ENCODE measurements at places on chromosomes 3 and 15. TPM values are rescaled to one million over a fixed set of nuclear protein-coding genes. Genes with fewer than 3 reads are reported as not detected.

Gene PCSK6
- 84.1 TPM for total RNA-seq

Gene MCCC1
- total RNA-seq: 54.6 TPM

- H3K36me3 ChIP-seq: no peaks in the 10 kb centered on the region
- H3K4me3 ChIP-seq: peak overlapping the region; percentile 60
- peak overlapping the region; percentile 93 for H3K27ac ChIP-seq
- H3K27me3 ChIP-seq: no peaks in the 10 kb centered on the region
- H3K4me1 ChIP-seq: no peaks in the 10 kb centered on the region
These were observed 2.4 kb downstream of the ADAMTS9 start for GRCh38 chr3:64685331-64685799.

Gene GASK1A
- total RNA-seq: 4.7 TPM

DNA sequence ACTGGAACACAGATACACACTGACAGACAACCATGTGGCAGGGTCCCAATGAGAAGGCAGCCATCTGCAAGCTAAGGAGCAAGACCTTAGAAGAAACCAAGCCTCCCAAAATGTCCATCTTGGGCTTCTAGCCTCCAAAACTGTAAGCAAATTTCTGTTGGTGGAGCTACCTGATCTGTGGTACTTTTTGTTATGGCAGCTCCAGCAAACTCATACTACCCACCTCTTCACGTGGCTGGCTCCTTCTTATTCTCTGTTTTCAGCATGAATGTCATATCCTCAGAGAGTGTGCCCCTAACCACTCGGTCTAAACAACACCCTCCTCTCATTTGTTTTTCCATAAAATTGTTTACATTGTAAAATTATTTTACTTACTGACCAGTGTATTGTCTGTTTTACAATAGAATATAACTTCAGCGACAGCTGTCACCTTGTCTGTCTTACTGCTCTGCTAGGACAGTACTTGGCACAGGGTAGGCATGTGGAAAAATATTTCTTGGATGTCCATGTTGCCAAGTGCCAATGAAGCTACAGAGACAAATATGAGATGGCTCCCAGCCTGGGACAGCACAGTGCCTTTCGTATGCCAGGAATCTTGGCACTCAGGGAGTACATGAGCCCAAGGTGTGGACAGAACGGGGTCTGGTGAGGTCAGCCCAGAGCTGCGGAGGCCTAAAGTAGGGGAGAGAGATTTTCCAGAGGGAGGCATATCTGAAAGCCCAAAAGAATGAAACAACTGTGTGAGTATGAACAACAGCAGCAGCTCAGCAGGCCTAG is 17.4 kb upstream of the SLC25A36 start:
- no peaks in the 10 kb centered on the region for H3K4me1 ChIP-seq
- H3K27ac ChIP-seq: no peak overlapping the region
- H3K27me3 ChIP-seq: no peaks in the 10 kb centered on the region
- peak; percentile 51 for DNase-seq
- H3K36me3 ChIP-seq: no peaks in the 10 kb centered on the region
- H3K4me3 ChIP-seq: no peak overlapping the region

DNA sequence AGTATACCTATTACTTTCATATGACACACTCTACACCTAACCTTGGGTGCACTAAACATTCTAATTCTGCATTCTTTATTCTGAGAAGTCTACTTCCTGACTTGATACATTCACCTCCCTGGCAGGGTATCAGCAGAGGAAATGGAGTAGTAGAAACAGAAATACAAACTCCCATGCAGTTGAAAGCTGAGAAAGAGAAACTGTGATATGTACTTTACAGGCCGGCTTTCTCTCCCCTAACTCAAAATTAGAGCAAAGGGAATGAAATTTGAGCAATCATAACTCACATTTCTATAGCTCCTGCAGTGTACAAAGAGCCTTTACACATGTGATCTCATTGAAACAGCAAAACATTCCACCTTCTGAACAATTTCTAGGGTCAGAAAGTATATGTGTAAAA is 135.5 kb upstream of the COL8A1 start:
- H3K27ac ChIP-seq: no peak overlapping the region
- H3K4me1 ChIP-seq: no peaks in the 10 kb centered on the region
- H3K4me3 ChIP-seq: no peak overlapping the region
- no peaks in the 10 kb centered on the region for H3K27me3 ChIP-seq

DNA sequence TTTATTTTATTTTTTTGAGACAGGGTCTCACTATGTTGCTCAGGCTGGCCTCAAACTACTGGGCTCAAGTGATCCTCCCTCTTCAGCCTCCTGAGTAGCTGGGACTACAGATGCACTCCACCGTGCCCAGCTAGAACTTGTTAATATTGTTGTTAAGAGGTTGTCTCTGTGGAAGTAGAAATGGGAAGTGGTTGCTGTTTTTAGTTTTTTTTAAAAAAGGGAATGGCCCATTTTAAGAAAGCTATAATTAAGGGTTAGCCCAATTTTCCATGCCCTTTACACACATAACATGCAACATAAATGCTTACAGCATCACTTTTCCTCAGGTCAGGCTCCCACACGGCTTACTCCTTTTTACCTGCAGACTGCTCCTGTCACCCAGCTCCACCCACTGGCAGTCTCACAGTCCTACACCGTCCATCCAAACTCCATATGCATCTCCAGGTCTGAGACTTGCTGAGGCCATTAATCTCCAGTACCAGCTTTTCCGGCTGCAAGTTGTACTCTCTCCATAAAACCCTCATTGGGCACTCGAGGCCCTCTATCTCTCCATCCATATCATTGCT is 19.8 kb downstream of the MORC1 start:
- no peak overlapping the region for H3K27ac ChIP-seq
- peak; percentile 7 for DNase-seq
- no peaks in the 10 kb centered on the region for H3K36me3 ChIP-seq
- no peak overlapping the region for H3K4me3 ChIP-seq
- no peaks in the 10 kb centered on the region for H3K4me1 ChIP-seq

GRCh38 chr3:50873376-50874157 is 198.8 kb downstream of the DOCK3 start:
- no peaks in the 10 kb centered on the region for H3K4me1 ChIP-seq
- H3K4me3 ChIP-seq: no peak overlapping the region
- no peaks in the 10 kb centered on the region for H3K27me3 ChIP-seq
- no peak overlapping the region for H3K27ac ChIP-seq
- H3K36me3 ChIP-seq: no peaks in the 10 kb centered on the region
- DNase-seq: no peak

- no peak overlapping the region for H3K4me3 ChIP-seq
- H3K36me3 ChIP-seq: no peaks in the 10 kb centered on the region
- no peak for DNase-seq
- H3K27me3 ChIP-seq: no peaks in the 10 kb centered on the region
These were observed 27.0 kb upstream of the SSR3 start for GRCh38 chr3:156581954-156582353.

Gene MME
- total RNA-seq: 56.3 TPM

DNA sequence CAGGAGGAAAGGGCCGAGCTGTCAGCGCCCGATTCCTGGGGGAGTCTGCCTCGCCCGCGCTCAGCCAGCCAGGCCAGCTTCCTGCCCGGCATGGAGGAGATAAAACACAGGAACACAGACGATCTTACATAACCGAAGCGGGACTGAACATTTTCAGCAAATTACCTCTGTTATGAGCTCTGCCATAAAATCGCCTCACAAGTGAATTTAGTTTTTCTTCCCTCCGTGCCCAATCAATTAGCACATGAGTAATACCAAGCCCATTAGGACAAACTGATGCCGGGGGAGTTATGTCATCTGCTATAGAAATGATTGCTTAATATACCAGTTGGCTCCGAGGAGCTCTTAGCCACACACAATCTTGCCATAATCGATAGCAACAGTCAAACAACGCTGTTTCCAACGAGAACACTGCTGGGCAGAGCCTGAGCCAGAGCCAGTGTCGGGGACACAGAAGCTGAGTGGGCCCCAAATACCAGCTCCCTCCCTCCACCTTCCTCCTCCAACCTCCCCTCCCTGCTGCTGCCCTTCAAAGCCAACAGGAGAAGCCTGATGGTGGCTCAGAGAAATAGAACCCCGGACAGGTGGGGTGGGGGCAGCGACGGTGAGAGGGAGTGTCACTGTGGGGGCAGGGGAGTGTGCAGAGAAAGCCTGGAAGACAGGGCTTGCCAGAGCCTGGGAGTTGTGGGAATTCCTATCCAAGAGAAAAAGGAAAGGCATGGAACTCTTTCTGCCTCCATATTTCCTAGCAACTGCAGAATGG is 279.4 kb upstream of the TLE3 start:
- no peak overlapping the region for H3K4me3 ChIP-seq
- H3K36me3 ChIP-seq: no peaks in the 10 kb centered on the region
- H3K27me3 ChIP-seq: no peaks in the 10 kb centered on the region
- peaks cover 5% of the 10 kb centered on the region for H3K4me1 ChIP-seq
- no peak overlapping the region for H3K27ac ChIP-seq
- DNase-seq: no peak

GRCh38 chr3:139280027-139280671 is 63.7 kb upstream of the MRPS22 start:
- H3K36me3 ChIP-seq: no peaks in the 10 kb centered on the region
- DNase-seq: no peak
- no peak overlapping the region for H3K4me3 ChIP-seq
- H3K27me3 ChIP-seq: no peaks in the 10 kb centered on the region
- H3K4me1 ChIP-seq: no peaks in the 10 kb centered on the region
- no peak overlapping the region for H3K27ac ChIP-seq

Gene SOX2
- total RNA-seq: 10.5 TPM

DNA sequence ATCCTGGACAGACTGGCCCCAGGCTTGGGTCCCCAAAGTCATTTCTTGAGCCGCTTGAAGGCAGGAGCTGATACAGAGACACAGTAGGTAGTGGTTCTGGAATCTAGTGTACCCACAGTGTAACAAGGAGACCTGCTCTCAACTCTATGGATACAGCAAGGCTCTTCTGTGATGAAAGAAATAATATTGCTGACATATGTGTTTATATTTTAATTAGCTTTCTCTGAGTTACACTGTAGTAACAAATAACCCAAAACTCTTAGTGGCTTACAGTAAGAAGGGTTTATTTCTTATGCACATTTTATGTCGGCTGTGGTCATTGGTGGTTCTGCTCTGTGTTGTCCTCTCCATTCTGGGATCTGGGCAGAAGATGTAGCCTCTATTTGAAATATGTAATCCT is 45.5 kb downstream of the CHST14 start:
- H3K27me3 ChIP-seq: no peaks in the 10 kb centered on the region
- no peak for DNase-seq
- no peaks in the 10 kb centered on the region for H3K36me3 ChIP-seq
- no peaks in the 10 kb centered on the region for H3K4me1 ChIP-seq
- no peak overlapping the region for H3K4me3 ChIP-seq
- no peak overlapping the region for H3K27ac ChIP-seq

DNA sequence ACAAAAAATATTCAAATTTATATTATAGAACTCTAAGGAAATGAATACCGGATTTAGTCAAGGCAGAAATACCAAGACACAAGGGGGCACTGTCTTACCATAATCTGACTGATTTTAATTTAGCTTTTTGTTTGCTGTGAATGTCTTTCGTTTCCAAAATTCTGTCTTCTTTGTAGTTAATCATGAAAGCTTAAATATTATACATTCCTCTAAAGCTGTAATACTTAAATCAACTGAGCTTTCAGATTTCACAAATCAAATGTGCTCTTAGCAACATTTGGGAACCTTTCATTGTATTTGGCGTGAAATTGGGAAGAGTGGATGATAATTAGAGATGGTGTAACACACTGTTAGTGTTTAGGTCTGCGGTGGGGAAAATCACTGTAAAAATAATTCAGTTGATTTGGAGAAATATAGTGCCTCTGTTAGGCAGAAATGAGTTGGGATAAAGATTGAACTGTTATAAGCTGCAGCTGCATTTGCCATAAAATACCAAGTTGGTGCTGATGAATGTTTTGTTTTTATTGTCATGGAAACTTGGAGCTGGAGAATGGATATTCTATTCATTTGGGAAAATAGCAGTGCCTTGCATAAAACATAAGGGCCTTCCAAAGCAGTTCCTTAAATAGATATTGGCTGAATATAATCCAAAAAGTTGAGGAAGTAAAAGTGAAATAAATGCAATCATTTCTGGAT is 228.2 kb downstream of the TCF12 start:
- H3K4me1 ChIP-seq: peaks cover 5% of the 10 kb centered on the region
- peak; percentile 37 for DNase-seq
- H3K36me3 ChIP-seq: no peaks in the 10 kb centered on the region
- H3K27ac ChIP-seq: no peak overlapping the region
- no peak overlapping the region for H3K4me3 ChIP-seq
- no peaks in the 10 kb centered on the region for H3K27me3 ChIP-seq

GRCh38 chr3:105997800-105998526 is 129.2 kb upstream of the CBLB start:
- H3K27ac ChIP-seq: no peak overlapping the region
- no peaks in the 10 kb centered on the region for H3K36me3 ChIP-seq
- DNase-seq: no peak

- no peak for DNase-seq
- no peak overlapping the region for H3K4me3 ChIP-seq
- H3K4me1 ChIP-seq: no peaks in the 10 kb centered on the region
These were observed 15.0 kb downstream of the CRABP1 start for GRCh38 chr15:78355177-78355576.

DNA sequence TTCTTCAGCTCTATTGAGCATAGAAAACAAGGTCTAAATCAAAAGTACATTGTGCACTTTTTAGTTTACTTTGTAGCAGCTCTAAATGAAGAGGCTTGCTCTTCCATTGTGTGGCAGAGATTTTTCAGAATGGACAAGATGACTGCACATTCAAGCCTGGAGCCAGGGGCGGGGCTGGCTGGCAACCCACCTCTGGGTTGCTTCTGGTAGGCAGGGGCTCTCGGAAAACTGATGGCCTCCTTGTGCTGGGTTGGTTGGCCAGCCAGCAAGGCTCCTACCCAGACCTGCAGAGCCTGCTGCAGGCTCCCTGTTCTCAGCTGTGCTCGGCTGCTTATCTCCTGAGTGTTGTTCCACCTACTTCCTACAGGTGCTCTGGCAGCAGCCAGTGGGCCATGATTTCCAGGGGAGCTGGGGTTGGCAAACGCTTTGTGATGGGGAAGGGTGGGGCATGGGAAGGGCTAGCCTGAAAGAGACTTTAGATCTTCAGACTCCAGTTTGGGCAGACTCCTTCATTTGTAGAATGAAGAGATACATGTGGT is 8.8 kb downstream of the BSN start:
- DNase-seq: no peak
- H3K4me1 ChIP-seq: no peaks in the 10 kb centered on the region
- H3K36me3 ChIP-seq: no peaks in the 10 kb centered on the region
- H3K27me3 ChIP-seq: no peaks in the 10 kb centered on the region
- H3K27ac ChIP-seq: no peak overlapping the region

Gene SGO1
- 7.3 TPM for total RNA-seq

GRCh38 chr3:127158614-127159229 is 34.2 kb upstream of the PRR23E start:
- H3K36me3 ChIP-seq: no peaks in the 10 kb centered on the region
- no peak overlapping the region for H3K4me3 ChIP-seq
- DNase-seq: no peak

GRCh38 chr15:96072821-96073220 is 257.7 kb upstream of the NR2F2 start:
- no peak for DNase-seq
- no peak overlapping the region for H3K4me3 ChIP-seq

Gene VGLL3
- total RNA-seq: 44.4 TPM

- H3K4me1 ChIP-seq: no peaks in the 10 kb centered on the region
- no peaks in the 10 kb centered on the region for H3K36me3 ChIP-seq
- DNase-seq: no peak
These were observed 87.6 kb upstream of the TLE3 start for GRCh38 chr15:70185251-70185711.

Gene CEP63
- 60.1 TPM for total RNA-seq

Gene FEZF2
- total RNA-seq: 0.62 TPM
